CD4-positive, alpha-beta T cell treated with Interleukin-4 for 1 hour (primary cell): ENCODE measurements at places on chromosomes 7 and 10.

GRCh38 chr10:515674-516073 is 173.8 kb downstream of the DIP2C start:
- no peak for DNase-seq

DNA sequence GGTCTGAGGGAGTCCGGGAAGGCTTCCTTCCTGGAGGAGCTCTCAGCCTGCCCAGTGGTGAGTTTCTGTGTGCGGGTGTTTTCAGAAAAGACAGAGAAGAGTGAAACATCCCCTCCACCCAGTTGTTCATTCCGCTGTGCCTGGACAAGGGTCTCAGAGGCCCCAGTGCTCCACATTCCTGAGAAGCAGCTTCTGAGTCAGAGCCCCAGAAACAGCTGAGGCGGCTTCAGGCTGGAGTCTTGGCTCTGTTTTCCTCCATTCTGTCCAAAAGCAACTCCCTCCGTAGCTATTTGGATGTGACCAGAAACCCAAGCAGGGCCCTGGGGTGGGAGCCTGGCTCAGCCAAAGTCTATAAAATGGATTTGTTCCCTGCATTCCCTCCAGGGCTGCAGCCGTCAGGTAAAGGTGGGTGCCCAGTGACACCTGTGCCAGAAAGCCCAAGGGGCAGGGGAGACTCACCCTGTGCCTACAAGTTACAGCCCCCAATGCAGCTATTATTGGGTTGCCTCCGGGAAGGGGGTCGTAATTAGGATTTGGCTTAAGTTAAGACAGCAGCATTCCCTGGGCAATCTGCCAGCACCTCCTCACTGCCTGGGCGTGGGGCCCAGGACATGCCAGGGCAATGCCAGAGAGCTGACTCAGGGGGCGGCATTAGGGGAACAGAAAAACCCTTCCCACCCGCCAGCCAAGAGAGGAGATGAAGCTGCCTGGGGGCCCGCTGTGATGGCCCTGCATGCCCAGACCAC is 13.1 kb upstream of the CAMK2G start:
- no peak for DNase-seq

DNA sequence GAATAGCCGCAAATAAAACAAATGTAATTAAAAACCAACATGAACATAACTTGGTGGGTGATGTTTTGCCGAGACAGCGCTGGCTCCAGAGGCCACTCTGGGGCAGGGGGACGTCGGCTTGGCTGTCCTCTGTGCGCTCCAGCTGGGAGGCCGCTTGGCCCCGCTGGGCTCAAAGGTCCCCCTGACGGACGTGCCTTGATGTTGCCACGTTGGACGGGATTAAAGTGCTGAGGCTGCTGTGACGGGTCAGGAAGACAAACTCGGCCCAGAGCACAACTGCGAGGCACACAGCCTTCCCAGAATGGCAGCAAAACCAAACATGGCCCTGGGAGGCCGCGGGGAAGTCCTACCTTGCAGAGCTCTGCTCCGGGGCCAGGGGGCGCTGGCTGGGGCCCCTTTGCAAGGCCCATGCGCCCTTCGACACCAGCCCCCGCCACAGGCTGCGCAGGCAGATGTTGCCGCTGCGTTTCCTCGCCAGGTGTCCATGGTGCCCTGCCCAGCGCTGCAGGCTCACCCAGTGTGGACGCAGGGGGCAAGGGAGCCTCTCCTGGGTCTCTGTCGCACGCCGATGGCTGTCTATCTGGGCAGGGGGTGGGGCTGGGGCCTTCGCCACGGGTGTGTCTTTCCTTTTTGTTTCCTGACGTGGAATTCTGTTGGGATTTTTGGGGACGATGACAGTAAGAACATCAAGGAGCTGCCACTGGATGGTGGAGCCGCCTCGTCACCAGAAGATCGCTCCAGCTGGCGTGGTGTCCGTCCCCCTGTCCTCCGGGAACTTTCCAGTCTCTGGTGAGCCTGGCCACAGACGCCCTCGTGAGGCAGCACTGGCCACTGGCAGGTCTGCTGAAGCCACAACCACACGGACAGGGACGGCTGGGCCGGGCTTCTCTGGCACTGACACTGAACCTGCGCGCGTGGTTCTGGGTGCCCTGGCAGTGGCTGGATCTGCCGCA is 99.6 kb upstream of the DIP2C start:
- no peak for DNase-seq

DNA sequence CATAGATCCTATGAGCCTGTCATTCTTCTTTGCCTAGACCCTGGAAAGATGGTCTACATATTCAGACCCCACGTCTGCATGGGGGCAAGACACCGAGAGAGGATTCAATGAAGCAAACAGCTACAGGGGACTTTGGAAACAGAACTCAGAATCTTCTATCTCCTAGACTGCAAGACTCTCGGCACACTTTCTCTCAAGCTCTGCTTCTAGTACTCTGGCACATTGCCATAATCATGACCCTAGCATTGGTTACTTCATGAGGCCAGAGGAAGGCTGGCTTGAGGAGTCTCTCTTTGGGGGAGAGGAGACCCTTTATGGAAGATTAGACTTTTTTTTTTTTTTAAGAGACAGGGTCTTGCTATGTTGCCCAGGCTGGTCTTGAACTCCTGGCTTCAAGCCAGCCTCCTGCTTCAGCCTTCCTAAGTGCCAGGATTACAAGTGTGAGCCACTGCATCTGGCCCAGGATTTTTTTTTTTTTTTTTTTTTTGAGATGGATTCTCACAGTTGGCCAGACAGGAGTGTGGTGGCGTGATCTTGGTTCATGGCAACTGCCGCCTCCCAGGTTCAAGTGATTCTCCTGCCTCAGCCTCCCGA is 20.7 kb downstream of the CCDC3 start:
- no peak for DNase-seq

DNA sequence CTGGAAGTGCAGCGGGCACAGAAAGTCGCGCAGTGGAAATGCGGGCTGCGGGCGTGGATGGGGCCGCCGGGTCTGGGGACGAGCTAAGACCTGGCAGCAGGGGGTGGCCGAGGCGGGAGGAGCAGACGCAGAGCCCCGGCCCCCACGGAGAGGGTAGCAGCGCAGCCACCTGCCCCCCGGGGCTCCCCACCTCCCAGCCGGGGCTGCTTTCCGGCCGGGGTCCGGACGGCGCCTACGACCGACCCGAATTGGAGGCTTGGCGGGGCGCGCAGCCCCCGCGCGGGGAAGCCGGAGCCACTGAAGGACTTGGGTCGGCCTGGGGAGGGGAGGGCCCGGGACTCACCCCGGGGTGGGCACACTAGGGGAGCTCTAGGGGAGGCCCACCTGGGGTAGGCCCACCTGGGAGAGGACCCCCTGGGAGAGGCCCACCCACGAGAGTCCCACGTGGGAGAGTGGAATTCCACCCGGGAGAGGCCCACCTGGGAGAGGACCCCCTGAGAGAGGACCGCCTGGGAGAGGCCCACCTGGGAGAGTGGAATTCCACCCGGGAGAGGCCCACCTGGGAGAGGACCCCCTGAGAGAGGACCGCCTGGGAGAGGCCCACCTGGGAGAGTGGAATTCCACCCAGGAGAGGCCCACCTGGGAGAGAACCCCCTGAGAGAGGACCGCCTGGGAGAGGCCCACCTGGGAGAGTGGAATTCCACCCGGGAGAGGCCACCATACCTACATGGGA is 854 bp upstream of the CFAP46 start:
- no peak for DNase-seq

DNA sequence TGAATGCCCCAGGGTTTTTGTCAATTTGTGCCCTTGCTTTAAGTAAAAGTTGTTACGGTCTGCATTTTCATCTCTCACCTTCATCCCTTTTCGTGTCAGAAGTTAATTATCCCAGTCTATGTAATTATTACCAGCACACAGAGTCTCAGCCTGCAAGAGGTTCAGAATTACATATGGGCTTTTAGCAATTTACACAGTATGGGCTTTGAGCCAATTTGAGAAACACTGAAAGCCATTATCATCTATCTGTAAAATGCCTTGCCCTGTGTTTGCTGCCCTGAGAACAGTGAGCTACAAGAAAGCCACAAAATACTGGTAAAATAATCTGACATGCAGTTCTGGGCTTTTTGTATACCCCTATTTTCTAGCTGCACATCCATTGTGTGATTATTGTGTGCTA is 125.6 kb upstream of the STEAP4 start:
- no peak for DNase-seq

GRCh38 chr10:121597504-121598262 is 561 bp downstream of the FGFR2 start:
- DNase-seq: no peak

DNA sequence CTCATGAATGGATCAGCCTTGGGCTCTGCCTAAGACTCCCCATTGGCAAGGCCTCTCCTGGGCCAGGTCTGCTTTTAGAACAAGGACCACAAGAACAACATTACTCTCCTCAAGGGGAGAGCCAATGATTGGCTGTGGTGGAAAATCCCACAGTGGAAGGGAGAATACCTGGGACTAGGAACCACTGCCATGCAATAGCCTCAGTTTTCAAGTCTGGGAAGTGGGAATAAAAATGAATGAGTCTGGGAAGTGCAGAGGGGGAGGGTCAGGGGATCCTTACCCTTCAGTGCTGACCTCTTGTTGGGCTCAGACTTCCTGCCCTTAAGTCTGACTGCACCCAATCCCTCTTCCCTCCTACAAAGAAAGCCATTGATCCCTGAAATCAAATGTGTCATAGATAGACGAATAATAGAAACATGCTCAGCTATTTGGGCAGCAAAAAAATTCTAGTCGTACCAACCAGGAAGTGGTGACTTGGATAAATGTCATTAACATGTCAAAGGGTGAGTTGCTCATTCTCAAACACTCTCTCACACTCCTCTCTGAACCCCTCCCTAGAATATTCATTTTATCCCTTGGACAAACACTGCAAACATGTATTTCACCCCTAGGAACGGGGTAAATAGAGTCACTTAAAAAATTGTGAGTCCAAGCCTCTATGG is 123.6 kb downstream of the SH3PXD2A start:
- DNase-seq: no peak

DNA sequence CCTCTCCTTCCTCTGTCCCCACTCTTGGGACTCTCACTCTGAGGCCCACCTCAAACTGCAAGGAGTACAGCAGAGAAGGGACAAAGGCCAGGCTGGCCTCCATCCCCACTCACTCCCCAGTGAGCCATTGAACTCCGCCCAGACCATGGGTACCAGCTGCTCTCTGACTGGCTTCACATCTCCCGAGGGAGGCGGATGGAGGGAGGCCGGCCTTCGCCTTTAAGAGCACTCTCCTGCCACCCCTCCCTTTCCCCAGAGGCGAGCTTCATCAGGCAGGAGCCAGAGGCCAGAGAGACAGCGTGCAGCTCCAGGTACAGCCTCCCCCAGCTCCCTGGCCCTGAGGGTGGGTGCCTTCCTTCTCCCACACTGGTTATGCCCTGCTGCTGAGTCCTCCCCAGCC is 1.8 kb upstream of the LDB3 start:
- DNase-seq: no peak

- no peak for DNase-seq
Observed at GRCh38 chr10:5643346-5644067, 22.9 kb downstream of the ASB13 start.

- no peak for DNase-seq
Observed at GRCh38 chr7:47288060-47288459, 293.9 kb downstream of the TNS3 start.

GRCh38 chr10:1538121-1538520 is 199.2 kb downstream of the ADARB2 start:
- DNase-seq: no peak

GRCh38 chr7:150971242-150972022 is 6.7 kb downstream of the KCNH2 start:
- no peak for DNase-seq

- no peak for DNase-seq
Observed at GRCh38 chr7:90850471-90850870, 254.3 kb downstream of the CDK14 start.

DNA sequence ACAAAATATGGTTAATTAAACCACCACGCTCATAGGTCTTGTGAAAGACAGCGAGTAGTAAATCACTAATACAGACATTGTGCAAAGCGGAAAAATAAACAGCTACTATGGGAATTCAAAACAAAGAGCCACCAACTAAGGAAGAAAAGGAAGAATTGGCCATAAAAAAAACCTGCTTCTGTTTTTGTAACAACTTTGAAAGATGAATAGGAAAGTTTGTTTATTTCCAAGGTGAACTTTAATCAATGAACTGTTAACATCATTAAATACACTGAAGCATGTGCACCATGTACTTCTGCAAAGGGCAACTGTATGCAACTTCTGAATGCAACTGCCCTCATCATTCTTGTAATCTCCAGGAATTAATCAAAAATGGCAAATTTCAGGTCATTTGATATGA is 651.1 kb downstream of the PARD3 start:
- no peak for DNase-seq

DNA sequence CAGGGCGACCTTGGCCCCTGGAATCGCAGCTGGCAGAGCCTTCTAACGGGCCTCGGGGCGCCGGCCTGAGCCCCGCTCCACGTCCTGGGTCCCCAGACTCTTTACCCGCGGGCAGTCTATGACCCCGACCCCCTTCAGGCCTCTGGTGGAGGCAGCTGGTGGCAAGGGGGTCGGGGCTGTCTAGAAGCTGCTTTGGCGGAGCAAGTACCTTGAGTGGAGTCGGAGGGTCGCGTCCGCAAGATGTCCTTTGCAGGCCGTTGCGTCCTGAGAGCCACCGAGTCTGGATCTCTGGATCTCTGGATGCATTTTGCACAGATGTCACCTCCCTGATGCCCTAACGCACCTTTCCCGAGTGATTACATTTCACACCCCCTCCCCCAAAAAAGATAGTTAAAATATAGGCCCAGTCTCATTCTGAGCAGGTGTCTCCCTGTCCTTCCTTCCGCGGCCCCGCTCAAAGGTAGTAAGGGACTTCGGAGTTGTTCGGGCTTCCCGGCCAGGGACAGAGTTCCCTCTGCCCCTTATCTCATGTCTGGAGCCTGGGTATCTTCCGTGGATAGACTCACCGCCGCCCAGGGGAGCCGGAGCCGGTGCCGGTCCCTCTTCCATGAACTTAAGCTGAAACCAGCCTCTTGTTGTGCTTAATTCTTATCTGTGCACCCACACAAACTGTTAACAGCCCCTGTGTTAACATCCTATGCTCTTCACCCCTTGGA is 457 bp downstream of the ACADSB start:
- no peak for DNase-seq

GRCh38 chr7:2629746-2630681 is 1.8 kb upstream of the TTYH3 start:
- no peak for DNase-seq

- DNase-seq: no peak
Observed at GRCh38 chr7:158431941-158432347, 155.7 kb downstream of the PTPRN2 start.

- no peak for DNase-seq
Observed at GRCh38 chr7:155356323-155357105, 58.8 kb downstream of the INSIG1 start.

- no peak for DNase-seq
Observed at GRCh38 chr7:90483251-90483650, 13.8 kb downstream of the PTTG1IP2 start.

- no peak for DNase-seq
Observed at GRCh38 chr10:46541735-46542566, 14.5 kb downstream of the GPRIN2 start.

DNA sequence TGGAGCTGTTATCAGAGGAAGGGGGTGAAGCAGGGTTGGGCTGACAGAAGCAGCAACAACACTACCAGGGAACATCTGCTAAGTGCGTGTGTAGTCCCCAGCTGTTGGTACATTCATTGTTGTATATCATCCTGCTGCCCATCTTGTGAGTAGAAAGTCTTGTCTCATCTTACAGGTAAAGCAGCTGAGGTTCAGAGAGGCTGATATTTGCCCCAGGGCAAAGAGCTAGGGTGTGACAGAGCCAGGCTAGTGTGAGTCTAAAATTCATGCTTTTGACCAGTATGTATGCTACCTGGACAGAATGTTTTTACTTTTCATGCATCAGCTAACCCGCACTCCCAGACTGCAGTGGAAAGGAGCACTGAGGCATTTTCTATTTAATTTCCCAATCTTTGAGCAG is 221.6 kb downstream of the STK31 start:
- DNase-seq: no peak

GRCh38 chr10:127283576-127283975 is 87.2 kb upstream of the INSYN2A start:
- no peak for DNase-seq
